ENCODE measurements at places on chromosomes 3 and 15.

DNA sequence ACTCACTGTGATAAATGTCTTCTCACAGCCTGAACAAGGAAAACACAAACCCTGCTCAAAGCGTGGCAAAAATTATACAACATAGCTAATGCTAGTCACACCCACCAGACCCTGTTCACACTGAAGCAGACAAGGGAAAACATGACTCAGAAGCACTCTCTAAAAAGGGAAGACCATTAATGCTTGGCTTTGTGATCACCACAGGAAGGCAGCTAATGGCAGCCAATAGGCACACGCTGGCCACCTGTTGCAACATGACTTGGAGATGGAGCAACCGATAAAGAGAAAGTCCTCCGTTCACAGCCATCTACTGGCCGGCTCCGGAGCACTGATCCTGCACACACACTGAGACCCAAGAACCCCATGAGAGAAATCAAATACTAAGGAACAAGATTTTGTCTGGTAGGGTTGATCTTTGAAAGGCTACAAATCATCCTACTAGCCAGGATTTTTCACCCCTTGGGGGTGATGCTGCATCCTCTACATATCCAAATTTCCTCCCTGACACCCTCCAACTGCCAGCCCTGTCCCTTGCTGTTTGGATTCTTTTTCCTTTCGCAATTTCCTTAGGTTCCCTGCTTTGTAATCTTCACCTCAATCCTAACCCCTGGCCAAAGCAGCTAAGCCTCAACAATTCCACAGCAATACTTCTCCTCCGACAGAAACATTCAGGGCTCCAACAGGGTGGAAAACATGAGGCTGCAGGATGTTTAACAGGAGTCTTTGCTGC is 3.2 kb downstream of the ZXDC start:
- peak; percentile 85 for DNase-seq

DNA sequence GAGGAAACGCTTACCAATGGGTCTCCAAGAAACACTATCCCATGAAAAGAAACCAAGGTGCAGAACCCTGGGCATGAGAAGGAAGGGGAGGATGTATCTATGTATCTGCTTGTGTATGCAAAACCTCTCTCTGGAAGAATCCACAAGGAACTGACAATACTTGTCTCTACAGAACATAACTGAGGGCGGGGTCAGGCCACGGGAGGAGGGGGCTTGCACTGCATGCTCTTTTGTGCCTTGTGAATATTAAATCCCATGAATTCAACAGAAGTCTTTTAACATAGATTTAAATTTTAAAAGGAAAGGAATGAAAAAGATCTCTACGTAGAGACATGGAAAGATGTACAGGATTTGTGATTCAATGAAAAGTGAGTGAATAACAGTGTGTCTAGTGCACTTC is 57.8 kb downstream of the RPN1 start:
- DNase-seq = no peak

DNA sequence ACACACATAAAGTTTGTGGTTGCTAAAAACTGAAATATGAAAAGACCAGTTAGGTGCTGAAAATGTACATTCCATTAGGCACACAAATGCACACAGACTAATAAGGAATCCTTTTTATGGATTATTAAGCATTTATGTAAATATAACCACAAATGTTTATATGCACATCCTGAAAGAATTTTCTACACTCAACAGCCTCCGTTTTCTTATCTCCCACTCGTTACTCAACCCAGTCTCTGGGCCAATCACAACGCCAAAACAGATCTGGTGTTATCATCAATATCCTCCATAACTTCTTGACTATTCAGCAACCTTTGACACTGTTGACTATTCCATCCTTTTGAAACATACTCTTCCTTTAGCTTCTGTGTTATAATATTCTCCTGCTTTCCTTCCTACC is 136.4 kb downstream of the ATP8B4 start:
- no peak for DNase-seq

DNA sequence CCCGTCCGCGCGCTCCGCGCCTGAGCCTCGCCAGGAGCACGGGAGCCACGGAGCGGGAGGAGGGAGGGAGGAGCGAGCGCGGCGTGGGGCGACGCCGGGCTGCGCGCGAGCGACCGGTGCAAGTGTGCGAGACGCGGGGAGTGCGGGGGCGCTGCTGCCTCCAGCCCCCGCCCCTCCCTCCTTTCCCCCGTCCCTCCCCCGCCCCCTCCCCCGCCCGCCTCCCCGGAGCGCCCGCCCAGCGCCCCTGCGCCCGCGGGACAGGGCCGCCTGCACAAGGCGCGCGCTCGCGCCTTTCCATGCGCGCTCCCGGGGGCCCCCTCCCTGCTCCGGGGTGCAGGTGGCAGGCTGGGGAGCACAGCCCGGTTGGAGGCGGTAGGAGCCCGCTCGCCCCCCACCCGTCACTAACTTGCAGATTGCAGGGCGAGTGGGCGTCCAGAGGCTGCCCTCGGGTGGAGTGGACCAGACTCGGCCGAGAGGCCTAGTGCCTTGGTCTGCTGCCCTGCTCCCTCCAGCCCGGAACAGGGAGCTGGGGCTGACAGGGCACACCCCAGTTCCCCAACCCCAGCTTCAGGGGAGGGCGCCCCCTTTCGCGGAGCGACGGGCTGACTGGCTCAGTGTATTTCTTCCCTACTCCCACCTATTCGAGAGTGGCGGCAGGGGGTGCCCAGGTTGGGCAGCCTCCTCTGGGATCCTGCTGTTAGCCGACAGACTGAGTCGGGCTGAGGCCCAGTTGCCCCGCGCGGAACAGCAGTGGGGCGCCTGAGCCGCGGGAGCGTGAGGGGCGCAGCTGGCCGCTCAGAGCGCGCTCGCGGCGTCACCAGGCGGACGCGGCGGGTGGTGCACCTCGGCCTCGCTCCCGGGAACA is at the start of gene WNT7A:
WNT7A (minus strand) TSS at position 126 of the 865 bp plus-strand sequence. CDS start 255 bp downstream, outside the sequence.
- no peak for DNase-seq

- no peak for DNase-seq
Measured at GRCh38 chr3:72189339-72189738, 404.4 kb upstream of the PROK2 start.

GRCh38 chr3:42708611-42709151 is 6.1 kb upstream of the HHATL start:
- DNase-seq = no peak

DNA sequence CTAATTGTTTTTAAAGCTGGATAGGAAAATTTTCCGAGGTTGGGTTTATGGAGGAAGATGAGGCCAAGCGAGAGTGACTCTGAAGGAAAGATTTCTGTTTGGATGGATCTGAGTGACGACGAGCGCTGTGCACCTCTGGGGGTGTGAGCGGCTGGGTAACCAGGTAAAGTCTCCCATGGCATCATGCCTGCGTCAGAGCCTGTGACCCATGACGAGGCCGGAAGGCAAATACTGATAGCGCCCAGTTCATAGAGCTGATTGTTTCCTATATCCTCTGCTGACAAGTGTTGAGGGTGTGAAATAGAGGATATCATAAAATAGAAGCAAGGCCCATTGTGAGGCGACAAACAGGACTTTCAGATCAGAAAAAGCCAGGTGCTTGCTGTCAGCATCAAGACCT is 33.7 kb upstream of the MAGEF1 start:
- no peak for DNase-seq

GRCh38 chr15:63974021-63974420 is 72.3 kb downstream of the DAPK2 start:
- DNase-seq = no peak

GRCh38 chr3:197791892-197792647 is 1.0 kb downstream of the LRCH3 start:
- DNase-seq = peak; percentile 61

- no peak for DNase-seq
Measured at GRCh38 chr15:98164571-98164970, 204.1 kb downstream of the ARRDC4 start.

DNA sequence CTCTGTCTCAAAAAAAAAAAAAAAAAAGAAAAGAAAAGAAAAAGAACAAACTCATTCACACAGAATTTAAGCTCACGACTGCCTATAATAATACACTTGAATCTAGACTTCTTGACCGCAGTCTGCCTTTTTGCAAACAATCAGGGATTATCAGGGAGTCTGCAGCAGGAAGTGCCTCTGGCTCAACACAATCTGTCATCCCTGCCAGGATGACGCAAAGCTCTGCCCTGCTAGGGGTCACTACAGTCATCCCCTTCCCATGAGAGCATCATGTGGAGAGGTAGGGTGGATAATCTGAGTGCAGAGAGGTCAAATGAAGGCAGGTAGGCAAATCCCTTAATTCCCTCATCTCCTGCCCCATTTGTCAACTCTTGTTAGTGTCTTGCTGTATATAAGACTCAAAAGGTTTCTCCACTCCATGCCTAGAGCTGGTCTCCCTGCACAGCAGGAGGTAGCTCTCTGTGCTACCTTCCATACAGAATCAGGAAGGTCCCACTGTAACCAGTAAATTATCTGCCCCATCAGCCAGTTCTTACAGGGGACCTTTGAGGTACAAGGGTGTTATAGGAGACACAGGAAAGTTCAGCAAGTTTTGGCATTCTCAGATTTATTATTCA is 4.2 kb downstream of the UBAP1L start:
- DNase-seq = no peak

- DNase-seq = no peak
Measured at GRCh38 chr3:141403576-141403975, 35.3 kb downstream of the ZBTB38 start.

DNA sequence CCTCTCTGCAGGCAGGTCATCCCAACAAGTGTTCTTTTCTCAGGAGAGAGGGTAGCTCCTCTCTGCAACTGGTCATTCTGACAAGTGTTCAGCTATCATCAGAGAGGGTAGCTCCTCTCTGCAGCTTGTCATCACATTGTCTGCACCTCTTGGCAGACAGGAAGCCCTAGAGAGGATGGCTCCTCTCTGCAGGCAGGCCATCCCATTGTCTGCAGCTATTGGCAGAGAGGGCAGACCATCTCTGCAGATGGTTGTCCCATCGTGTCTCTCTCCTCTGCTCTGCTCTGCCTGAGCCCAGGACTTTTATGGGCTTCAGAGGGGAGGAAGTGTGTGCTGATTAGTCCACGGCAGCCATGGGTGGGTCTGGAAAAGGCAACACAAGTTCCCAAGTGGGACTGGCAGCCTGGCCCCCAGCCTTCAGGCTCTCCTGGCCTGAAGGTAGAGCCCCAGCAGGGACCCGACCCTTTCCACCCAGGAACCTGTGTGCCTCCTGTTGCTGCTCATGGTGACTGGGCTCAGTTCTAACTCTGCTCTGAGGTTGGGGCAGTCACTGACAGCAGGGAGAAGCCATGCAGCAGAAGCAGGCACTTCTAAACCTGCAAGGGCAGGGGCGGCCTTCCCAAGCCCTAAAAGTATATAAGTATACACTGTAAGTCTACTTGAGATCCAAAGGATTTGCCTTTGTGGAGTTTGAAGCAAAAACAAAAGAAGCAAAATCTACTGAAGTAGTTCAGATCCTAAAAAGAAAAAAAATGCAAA is 637.9 kb downstream of the PLOD2 start:
- DNase-seq = no peak

GRCh38 chr3:53887446-53887845 is 4.2 kb downstream of the SELENOK start:
- DNase-seq = no peak

- DNase-seq = no peak
Measured at GRCh38 chr3:177290633-177291032, 93.4 kb upstream of the TBL1XR1 start.

GRCh38 chr15:51992953-51993352 is 21.4 kb upstream of the LEO1 start:
- DNase-seq = no peak

DNA sequence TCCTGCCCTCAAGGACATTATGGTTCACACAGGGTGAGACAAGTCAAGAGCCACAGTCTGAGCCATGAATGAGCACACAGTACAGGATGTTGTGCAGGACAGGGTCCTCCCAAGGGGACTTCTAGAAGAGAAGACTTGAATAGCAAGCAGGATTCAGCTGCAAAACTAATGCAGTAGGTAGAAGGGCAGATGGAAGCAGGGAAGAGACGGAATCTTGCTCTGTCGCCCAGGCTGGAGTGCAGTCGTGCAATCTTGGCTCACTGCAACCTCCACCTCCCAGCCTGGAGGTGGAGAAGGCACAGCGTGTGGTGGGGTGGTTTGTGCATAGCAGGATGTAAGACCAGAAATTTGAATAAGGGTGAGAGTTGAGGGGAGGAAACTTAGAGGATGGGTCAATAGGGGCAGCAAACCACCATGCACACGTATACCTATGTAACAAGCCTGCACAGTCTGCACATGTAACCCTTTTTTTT is 8.0 kb downstream of the BCL2L10 start:
- no peak for DNase-seq

DNA sequence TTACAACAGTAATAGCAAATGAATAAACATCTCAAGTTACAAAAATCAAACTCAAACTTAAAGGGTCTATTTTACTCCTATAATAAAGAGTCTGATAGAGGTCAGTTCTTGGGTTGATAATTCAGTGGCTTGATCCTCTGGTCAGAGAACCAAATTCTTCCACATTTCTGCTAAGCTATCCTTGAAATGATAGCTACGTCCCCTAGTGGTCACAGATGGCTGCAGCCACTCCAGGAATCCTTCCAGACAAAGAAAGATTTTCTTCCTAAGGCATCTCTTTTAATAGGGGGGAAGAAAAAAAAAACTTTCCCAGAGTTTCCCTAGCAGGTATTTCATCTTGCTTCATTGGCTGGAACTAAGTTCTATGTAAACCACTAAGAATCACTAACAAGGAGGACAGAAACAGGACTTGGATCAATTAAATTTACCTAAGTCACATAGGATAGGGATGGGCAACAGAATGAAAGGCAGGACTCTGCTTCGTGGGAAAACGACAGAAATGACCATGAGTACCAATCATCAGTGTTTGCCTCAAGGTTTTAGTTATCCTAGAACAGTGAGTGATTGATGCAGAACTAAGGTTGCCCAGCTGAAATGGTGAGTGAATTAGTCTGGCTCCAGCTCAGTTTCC is 160.7 kb downstream of the STAC start:
- DNase-seq = peak; percentile 3

GRCh38 chr3:178189854-178190253 is 346.4 kb upstream of the KCNMB2 start:
- DNase-seq = no peak

DNA sequence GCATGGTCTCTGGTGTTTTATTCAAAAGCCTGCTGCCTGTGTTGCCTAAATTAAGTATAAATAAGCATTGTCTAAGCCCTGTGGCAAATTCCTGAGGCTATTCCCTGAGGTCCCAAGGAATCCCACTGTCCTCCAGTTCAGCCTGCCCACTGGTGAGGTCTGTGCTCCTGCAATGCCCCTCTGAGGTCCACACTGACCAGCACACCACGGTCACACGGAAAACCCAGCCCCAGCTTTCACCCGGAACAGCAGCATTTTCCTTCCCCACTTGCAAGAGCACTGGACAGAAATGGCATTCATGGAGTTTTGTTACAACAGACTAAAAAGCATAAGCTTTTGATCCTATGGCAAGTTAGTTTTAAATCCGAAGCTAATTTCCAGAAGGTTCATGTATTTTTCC is 234.0 kb downstream of the KLF13 start:
- DNase-seq = no peak

- peak; percentile 60 for DNase-seq
Measured at GRCh38 chr3:47433796-47434195, 41.9 kb downstream of the SCAP start.

GRCh38 chr15:58398071-58398470 is 33.7 kb upstream of the LIPC start:
- DNase-seq = no peak

- DNase-seq = no peak
Measured at GRCh38 chr3:23762214-23762613, 43.5 kb upstream of the UBE2E1 start.
